Activated T-helper 1 cell treated with anti-CD3 and anti-CD28 coated beads, Interleukin-2, amount 50 U/mL, for 16 hours (primary cell): ENCODE measurements at places on chromosomes 7 and 10.

DNA sequence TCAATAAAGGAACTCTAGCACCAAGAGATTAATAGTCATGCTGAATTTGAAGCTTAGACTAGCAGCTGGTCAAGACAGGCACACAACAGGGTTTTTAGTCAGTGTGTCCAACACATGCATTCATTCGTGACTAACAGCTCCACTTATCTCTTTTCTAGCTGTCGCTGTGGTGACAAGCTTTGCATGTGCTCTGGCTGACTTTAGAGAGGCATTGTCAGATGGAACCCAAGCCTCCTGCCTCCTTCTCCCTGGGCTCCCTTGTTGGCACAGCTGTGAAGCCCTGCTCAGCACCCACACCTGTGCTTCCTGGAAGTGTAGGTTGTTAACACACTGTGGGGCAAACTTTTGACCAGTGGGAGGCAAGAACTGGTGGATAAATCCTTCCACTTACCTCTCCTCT is 9.8 kb upstream of the AGK start:
- no peak for DNase-seq

GRCh38 chr7:117012696-117013095 is 59.4 kb downstream of the ST7 start:
- DNase-seq, result no peak

DNA sequence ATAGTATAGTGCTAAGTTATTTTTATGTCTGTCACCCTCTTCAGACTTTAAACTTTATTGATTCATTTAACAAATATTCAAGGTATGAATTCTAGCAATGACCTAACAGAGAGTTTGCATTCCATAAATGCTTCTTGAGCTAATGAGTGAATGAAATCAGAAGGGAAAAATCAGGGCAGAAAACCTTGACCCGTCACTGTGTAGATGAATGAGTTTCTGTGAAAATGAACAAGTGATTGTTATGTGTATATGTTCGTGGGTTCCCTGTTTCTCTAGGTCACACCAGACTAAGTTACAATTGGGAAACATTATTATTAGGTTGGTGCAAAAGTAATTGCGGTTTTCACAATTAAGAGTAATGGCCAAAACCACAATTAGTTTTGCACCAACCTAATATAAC is 30.1 kb downstream of the APBB1IP start:
- DNase-seq, result no peak

DNA sequence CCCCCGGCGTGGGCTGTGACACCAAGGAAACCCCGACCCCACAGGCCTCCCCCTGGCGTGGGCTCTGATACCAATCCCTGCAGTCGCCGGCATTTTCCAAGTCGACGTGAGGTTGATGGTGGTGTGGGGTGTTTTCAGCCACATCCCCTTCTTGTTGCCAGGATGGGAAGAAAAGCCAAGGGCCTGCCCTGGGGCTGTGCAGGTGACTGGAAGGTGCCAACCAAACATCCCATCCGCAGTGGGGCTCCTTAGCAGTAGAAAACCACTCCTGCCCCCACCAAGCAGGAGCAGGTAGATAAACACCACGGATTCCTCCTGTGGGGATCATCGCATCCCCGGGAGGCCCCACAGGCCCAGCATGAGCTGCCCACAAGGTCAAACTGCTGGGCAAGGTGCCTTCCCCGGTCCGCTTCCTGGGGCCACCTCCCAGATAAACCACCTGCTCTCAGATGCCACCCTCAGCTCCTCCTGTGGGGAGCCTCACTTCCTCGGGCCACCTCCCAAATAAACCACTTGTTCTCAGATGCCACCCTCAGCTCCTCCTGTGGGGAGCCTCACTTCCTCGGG is 88.5 kb upstream of the DIP2C start:
- no peak for DNase-seq

DNA sequence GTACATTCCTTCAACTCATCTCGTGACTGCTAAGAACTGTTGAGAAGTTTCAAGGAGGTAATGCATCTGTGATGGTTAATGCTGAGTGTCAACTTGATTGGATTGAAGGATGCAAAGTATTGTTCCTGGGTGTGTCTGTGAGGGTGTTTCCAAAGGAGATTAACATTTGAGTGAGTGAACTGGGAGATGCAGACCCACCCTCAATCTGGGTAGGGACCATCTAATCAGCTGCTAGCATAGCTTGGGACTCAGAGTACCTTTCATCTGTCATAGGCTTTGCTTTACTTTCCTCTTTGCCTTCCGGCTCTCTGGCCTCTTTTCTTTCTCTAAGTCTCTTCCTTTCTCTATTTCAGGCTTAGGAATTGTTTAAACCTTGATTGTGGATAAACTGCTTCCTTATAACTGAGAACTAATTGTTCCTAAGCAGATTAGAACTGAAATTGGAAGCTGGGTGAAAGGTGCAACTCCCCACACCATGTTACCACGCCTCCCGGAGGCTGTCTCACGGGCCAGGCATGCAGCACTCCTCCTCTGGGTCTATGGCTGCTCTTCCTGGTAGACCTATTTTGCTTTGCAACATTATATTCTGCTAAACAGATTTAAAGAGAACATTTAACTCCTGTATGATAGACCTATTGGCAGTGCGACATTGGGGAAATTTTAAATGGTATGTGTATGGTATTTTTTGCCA is 298.2 kb downstream of the CCSER2 start:
- no peak for DNase-seq

DNA sequence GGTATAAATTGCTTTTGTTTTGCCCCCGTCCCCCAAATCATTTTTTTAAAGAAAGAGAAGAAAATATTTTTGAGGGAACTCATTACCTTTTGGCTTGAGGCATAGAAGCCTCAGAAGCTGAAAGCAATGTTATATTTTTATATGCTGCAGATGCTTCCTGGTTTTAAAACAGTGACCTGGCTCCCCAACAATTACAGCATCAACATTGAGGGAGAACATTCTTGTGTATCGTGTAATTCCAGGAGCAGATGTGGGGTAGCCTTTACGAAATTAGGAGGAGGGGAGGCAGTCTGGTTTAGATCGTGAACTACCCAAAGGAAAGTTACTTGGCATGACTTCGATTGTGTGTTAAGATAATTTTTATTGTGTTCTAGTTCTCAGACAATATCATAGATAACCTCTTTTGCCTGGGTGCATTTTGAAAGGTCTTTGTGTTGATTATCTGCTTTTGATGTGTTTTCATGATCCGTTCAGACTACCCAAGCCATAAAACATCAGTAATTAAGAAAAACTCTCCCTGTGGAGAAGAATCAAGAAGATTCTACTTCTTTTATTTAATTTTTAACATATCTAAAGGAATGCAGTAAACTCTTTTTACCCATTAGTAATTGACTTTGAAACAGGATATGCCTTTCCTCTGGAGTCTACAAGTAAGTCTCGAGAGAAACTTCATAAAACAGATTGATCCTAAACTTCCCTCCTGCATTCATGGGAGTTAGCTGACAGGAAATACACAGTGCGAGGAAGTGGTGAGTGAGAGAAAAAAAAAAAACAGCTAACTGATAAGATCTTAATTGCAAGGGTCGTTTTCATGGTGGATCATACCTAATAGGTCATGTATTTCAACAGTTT is 141.4 kb downstream of the KIAA1217 start:
- no peak for DNase-seq

- DNase-seq, result no peak
These were observed 179.8 kb upstream of the AOAH start for GRCh38 chr7:36904101-36904500.

- DNase-seq, result no peak
These were observed 6.0 kb upstream of the NPVF start for GRCh38 chr7:25234336-25234735.

DNA sequence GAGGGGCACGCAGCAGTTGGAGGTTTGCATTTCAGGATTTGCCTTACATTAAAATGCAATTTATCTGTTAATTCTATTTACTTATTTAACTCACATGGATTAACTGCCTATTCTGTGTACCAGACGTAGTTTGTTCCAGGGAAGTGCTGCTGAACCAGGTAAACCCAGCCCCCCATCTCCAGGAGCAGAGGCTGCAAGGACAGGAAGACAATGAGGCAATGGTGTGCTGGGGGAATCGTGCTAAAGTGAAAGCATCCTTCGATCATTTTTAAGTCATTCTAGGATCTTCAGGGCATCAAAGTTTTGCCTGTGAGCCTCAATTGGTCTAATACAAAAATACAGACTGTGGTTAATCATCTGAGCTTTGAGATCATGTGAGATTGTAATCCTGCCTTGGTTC is 166.4 kb downstream of the DNAJB6 start:
- DNase-seq, result no peak

DNA sequence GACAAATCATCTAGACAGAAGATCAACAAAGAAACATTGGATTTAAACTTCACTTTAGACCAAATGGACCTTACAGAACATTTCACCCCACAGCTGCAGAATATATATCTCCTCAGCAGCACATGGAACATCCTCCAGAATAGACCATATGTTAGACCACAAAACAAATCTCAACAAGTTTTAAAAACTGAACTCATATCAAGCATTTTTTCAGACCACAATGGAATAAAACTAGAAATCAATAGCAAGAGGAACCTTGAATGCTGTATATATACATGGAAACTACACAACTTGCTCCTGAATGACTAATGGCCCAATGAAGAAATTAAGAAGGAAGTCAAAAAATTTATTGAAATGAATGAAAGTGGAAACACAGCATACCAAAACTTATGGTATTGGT is 157.7 kb downstream of the MTERF1 start:
- no peak for DNase-seq

DNA sequence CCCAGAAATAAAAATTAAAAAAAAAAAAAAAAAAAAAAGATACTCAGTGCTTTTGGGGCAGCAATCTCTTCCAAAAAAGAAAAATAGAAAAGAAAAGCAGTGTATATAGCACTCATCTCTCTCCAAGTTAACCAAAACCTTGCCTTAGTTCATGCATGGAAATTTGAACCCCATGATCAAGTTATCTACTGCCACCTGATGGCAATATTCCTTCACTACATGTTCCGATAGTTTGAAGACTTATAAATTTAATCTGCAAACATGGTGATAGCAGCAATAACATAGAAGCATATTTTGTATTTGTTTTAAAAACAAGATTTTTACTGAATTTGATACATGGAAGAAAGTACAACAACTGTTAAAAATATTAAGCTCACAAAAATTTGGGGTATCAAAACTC is 48.6 kb upstream of the SLIT1 start:
- DNase-seq, result no peak

DNA sequence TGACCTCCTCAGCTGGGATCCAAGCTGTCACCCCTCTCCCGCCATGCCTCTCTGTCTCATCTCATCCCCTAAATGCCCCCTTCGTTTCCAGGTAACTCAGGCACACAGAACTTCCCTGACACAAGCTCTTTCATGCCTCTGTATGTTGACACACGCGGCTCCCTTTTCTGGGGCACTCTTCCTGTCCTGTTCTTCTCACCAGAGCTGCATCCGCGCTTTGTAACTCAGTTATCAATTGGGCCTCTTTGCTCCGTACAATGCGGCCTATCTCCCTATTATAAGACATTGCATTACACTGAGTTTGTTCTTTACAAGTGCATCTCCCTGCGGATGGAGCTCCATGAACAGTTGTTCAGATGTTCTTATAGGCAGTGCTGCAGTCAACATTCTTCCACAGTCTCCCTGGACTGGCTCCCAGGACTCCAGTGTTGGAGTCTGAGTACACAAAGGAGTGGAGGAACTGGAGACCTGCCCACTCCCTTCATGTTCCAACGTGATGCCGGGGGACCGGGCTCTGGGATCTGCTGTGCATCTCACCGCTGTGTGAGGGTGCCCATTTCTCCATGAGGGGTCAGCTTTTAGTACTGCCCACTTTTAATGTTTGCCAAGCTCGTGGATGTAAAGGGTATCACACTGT is 56.9 kb upstream of the TNS3 start:
- no peak for DNase-seq

DNA sequence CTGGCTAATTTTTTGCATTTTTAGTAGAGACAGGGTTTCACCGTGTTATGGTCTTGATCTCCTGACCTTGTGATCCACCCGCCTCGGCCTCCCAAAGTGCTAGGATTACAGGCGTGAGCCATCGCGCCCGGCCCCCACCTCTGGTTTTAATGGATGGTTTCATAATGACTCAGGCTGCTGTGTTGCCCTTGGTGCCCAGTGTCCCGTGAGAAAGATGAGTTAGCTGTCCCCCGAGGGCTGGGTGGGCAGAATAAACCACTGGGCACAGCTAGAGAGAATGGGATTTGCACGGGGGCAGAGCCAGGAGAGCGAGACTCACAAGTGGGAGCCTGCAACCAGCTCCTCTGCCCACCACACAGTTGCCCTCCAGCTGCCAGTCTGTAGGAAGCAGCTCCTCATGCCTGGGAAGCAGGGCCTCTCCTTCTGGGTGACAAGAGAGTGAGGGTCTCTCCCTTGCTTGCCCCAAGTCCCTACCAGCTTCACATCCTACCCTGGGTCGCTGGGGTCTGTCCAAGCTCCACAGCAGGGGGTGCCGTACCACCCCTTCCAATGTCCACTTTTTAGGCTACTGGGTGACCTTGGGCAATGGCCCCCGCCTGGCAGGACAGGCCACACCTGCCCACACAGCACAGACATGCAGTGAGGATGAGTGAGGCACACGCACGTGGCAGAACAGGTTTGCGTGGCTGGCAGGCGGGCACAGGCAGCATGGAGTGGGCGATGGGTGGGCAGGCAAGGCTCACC is 16.1 kb upstream of the NDST2 start:
- DNase-seq, result no peak

GRCh38 chr7:127239814-127240213 is 12.9 kb downstream of the GRM8 start:
- DNase-seq, result no peak

DNA sequence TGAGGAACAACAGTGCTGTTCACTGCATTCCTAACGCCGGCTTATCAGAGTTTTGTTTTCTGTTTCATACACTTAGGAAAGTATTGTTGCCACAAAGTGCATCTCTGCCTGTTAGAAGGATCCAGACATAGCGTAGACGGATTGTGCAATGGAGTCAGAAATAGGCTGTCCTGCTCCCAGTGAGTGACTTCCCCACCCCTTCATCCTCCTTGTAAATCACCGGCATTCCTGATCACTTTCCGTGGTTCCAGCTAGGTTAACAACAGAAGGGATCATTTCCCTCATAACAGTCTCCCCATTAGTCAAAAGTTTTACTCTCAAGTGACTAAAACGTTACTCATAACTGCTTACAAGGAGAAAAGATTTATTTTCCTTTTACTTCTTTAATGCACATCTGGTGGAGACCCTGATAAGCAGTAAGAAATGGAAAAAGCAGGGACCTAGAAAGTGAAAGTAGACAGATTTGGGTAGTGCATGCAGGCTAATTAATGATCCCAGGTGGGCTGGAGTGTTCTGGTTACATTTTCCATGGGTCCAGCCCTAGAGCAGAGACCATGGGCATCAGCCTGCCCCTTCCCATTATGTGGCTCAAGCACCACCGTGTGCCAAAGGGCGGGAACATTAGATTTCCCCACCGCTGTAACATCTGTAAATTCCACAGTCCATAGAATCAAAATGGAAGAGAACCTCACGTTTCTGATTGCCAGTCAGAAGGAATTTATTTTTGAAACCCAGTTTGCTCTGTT is 395.1 kb upstream of the GALNT17 start:
- no peak for DNase-seq

DNA sequence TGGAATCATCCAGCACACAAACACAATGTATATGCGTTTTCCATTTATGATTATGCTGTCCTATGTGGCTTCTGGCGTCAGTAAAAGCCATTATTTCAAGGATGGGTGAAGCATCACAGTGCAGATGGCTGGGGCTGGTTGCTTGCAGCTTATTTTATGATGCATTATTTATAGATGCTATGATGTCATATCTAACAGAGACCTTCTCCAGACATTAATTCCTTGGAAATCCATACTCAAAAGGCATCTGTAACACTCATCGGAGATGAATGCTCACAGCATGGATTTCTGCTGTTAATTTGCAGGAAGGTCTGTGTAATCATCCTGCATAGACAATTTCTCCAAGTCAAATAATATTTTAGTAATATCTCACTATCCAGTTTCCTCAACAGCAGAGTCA is 7.2 kb downstream of the RGS10 start:
- no peak for DNase-seq
